Mesenteric fat pad (tissue), 1 donor: ENCODE measurements at places on chromosomes 11 and 22. TPM values are rescaled to one million over a fixed set of nuclear protein-coding genes. Genes with fewer than 3 reads are reported as not detected.

GRCh38 chr11:1055109-1055703 lies 18.7 kb upstream of the MUC6 start:
- DNase-seq, result no peak

APOBEC3C gene
- total RNA-seq, result 13.3 TPM

DNA sequence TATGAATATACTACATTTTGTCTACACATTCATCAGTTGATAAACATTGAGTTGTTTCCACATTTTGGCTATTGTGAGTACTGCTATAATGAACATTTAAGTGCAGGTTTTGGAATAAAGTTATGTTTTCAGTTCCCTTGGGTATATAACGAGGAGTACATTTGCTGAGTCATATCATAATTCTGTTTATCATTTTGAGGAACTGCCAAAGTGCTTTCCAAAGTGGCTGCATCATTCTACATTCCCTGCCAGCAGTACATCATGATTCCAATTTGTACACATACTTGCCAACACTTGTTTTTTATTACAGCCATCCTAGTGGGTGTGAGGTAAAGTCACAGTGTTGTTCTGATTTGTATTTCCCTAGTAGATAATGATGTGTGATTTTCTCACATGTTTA lies 1458.6 kb upstream of the TENM4 start:
- DNase-seq, result no peak

DNA sequence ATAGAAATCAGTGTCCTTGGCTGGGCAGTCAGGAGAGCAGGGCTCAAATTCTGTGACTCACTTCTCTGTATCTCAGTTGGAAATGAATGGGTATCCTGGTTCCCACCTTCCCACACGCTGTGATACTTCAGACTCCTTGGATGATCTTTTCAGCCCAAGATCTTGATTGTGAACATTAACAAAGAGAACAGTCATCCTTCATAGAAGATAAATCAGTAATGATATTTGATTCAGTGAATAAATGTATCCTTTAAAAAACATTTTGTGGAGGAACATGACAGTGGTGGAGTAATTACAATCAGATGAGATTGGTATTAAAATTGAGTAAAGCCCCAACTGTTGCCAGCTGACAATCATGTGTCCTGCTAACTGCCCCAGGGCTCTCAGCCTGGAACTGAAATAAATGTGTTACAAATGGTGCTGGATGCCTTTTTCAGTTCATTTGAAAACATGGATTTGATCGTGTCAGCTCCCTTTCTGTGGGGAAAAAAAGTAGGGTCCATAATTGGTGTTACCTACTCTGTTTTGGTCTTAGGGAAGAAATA lies 72.9 kb upstream of the OR5AN1 start:
- DNase-seq, result no peak

PRR14L gene
- total RNA-seq, result 39.7 TPM

DNA sequence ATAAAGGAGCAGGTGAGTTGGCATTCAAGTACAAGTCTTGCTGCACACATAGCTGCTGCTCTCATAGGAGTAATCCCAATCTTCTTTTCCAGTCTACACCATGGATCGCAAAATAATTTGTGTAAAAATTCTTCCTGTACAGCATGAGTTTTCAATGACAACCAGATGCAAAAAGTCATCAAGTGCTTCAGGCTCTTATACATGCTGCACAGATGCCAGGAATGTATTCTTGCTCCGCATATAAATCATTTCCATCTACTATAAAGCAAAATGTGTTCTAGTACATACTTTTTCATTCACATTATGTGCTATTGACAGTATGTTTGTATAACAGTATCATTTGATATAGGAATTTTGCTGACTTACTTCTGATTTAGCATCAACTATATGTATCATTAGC lies 35.4 kb downstream of the NXPE2 start:
- DNase-seq, result no peak
